ENCODE measurements at places on chromosomes 5 and 9. TPM values are rescaled to one million over a fixed set of nuclear protein-coding genes. Genes with fewer than 3 reads are reported as not detected.

DNA sequence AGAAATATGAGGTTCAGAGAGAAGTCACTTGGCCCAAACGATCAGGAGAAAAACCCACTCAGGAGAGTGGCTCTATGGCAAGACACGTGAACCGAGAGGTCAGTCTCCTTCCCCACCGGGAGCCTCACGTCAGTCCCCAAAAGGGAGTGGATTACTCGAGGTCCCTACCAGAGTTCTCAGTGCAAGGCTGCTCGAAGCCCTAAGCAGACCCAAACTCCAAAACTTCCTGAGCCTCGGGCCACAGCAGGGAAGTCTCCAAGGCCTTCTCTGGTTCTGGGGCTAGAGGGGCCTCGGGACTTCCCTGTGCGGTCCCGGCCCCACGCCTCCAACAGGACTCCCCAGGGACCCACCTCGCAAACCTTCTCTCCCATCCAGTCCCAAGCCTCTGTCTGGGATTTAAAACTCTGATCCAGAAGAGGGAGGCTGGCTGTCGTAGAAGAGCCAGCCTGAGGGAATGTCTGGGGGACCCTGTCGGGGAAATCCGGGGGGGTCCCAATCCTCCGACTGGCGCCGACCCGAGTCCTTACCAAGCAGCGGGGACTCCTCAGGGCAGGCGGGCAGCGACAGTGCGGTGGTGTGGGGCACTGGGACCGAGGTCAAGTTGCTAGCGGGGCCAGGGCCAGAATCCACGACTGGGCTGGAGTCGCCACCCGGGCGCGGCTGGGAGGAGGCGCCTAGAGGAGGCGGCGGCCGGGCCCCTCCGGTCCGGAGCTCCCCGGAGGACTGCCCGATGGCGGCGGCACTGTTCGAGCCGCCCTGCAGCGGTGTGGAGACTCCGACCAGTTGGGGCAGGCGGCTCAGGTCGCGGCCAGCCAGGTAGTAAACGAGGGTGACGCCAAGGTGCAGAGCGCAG lies 679 bp downstream of the B4GALT1 start:
- no peaks in the 10 kb centered on the region for H3K36me3 ChIP-seq
- H3K27me3 ChIP-seq = no peaks in the 10 kb centered on the region
- H3K27ac ChIP-seq = peak overlapping the region; percentile 98
- DNase-seq = peak; percentile 52

The EPB41L4B gene
- 47.2 TPM for total RNA-seq

GRCh38 chr5:19322716-19323485 lies 665.1 kb downstream of the CDH18 start:
- DNase-seq = no peak
- H3K36me3 ChIP-seq = no peaks in the 10 kb centered on the region
- H3K27me3 ChIP-seq = no peaks in the 10 kb centered on the region
- H3K4me1 ChIP-seq = no peaks in the 10 kb centered on the region
- no peak overlapping the region for H3K4me3 ChIP-seq
- H3K27ac ChIP-seq = no peak overlapping the region

GRCh38 chr5:145854651-145855258 lies 18.1 kb downstream of the GRXCR2 start:
- no peaks in the 10 kb centered on the region for H3K27me3 ChIP-seq
- H3K4me1 ChIP-seq = no peaks in the 10 kb centered on the region
- H3K36me3 ChIP-seq = no peaks in the 10 kb centered on the region
- no peak overlapping the region for H3K4me3 ChIP-seq
- H3K27ac ChIP-seq = peak overlapping the region; percentile 35

The GMCL2 gene
- total RNA-seq = not detected

DNA sequence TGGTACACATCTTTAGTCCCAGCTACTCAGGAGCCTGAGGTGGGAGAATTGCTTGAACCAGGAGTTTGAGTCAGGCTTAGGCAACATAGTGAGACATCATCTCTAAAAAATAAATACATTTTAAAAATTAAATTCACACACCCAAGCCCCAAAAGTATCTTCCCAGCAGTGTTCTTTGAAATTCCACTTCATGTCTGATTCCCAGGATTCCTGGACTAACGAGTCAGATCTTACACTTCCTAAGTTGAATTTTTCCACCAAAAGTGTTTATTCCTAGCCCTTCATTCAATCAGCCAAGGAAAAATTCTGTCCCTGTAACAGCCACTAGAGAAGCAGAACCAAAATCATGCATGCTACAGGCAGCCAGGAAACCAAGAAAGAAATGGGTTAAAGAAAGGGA lies 970.9 kb downstream of the EFNA5 start:
- no peaks in the 10 kb centered on the region for H3K36me3 ChIP-seq
- no peaks in the 10 kb centered on the region for H3K4me1 ChIP-seq
- no peak overlapping the region for H3K27ac ChIP-seq
- no peak overlapping the region for H3K4me3 ChIP-seq
- no peak for DNase-seq

The MAPK9 gene
- total RNA-seq = 37.9 TPM

DNA sequence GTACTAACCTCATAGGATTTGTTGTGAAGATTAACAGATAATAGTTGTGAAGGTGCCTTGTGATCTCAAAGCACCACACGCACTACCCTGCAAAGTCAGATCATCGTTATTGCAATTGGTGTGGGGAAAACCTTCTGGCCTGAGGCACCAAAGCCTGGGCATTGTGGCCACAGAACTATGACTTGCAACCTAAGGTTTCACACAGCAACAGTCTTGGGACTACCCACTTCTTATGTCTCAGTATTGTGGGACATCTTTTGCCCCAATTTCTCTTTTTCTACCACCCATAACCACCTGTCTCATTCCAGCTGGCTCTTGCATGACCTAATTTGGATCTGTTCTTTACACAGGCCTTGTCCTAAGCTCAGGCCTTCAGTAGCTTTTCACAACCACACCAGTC lies 247.8 kb upstream of the NR4A3 start:
- no peaks in the 10 kb centered on the region for H3K4me1 ChIP-seq
- H3K36me3 ChIP-seq = no peaks in the 10 kb centered on the region
- H3K4me3 ChIP-seq = no peak overlapping the region
- H3K27ac ChIP-seq = no peak overlapping the region
- DNase-seq = no peak
- H3K27me3 ChIP-seq = no peaks in the 10 kb centered on the region

The SPTLC1 gene
- 109 TPM for total RNA-seq

The HTR1A gene
- total RNA-seq = not detected

The PCDHA1 gene
- total RNA-seq = not detected

The IL5 gene
- total RNA-seq = not detected

- no peak for DNase-seq
- H3K4me3 ChIP-seq = no peak overlapping the region
- no peaks in the 10 kb centered on the region for H3K27me3 ChIP-seq
- H3K36me3 ChIP-seq = no peaks in the 10 kb centered on the region
Measured at GRCh38 chr5:30112867-30113266, 1080.6 kb upstream of the CDH6 start.

The CBY3 gene
- total RNA-seq = not detected

The FBN2 gene
- total RNA-seq = 0.88 TPM

DNA sequence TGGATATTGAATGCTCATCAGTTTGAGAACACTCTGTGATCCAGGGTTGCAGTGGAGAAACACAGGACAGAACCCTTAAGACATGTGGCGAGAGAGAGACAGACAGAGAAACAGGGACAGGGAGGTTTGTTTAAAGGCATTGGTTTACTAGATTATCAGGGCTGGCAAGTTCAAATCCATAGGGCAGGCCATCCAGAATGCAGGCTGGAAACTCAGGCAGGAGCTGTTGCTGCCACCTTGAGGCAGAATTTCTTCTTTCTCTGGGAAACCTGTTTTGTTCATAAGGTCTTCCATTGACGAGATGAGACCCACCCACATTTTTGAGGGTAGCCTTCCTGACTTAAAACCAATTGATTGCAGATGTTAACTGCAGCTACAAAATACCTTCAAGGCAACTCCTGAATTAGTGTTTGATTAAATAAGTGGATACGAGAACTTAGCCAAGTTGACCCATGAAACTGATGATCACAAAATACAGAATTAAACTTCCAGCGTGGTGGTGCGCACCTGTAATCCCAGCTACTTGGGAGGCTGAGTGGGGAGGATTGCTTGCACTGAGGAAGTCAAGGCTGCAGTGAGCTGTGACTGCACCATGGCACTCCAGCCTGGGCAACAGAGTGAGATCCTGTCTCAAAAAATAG lies 55.9 kb downstream of the NSUN2 start:
- no peaks in the 10 kb centered on the region for H3K27me3 ChIP-seq
- H3K36me3 ChIP-seq = no peaks in the 10 kb centered on the region
- DNase-seq = no peak
- no peak overlapping the region for H3K27ac ChIP-seq
- H3K4me3 ChIP-seq = no peak overlapping the region

DNA sequence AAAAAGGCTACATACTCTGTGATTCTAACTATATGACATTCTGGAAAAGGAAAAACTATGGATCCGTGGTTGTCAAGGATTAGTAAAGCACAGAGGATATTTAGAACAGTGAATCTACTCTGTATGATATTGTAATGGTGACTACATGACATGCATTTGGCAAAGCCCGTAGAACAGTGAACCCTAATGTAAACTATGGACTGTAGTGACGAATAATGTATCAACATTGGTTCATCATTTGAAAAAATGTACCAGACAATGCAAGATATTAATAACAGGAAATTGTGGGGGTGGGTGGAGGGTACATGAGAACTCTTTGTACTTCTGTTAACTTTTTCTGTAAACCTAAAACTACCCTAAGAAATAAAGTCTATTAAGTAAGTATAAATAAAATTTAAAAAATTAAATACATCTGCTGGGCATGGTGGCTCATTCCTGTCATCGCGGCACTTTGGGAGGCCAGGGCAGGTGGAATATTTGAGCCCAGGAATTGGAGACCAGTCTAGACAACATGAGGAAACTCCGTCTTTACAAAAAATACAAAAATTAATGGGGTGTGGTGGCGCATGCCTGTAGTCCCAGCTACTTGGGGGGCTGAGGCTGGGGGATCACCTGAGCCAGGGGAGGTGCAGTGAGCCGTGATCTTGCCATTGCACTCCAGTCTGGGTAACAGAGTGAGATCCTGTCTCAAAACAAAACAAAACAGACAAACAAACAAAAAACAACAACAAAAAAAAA lies 101.7 kb upstream of the TBC1D2 start:
- H3K4me3 ChIP-seq = no peak overlapping the region
- H3K27me3 ChIP-seq = no peaks in the 10 kb centered on the region
- no peak for DNase-seq

DNA sequence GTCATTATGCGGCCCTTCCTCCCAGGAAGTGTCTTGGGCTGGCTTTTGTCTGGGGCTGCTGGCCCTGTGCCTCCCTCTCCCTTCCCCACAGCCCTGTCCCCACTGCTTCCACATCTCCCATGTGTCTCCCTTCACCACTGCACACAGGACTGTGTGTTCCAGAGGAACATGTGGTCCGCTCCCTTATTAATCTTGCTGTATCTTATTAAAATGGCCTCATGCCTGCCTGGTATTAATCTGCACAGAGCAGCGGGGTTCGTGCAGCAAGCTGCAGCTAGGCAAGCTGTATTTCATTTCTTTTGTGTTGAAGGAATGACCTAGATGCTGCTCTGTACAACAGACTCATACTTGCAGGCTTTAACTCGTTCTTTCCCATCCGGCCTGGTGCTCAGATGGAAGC lies 130.5 kb downstream of the SPOCK1 start:
- no peak overlapping the region for H3K27ac ChIP-seq
- no peaks in the 10 kb centered on the region for H3K4me1 ChIP-seq
- H3K27me3 ChIP-seq = no peaks in the 10 kb centered on the region
- no peaks in the 10 kb centered on the region for H3K36me3 ChIP-seq
- DNase-seq = no peak

The SHOC1 gene
- total RNA-seq = not detected

GRCh38 chr5:30324083-30324482 lies 869.4 kb upstream of the CDH6 start:
- H3K4me1 ChIP-seq = no peaks in the 10 kb centered on the region
- DNase-seq = no peak
- H3K27me3 ChIP-seq = no peaks in the 10 kb centered on the region
- H3K27ac ChIP-seq = no peak overlapping the region

GRCh38 chr9:116342061-116342460 lies 188.5 kb downstream of the PAPPA start:
- H3K27ac ChIP-seq = no peak overlapping the region
- no peak for DNase-seq
- no peak overlapping the region for H3K4me3 ChIP-seq
- no peaks in the 10 kb centered on the region for H3K27me3 ChIP-seq
- no peaks in the 10 kb centered on the region for H3K36me3 ChIP-seq

DNA sequence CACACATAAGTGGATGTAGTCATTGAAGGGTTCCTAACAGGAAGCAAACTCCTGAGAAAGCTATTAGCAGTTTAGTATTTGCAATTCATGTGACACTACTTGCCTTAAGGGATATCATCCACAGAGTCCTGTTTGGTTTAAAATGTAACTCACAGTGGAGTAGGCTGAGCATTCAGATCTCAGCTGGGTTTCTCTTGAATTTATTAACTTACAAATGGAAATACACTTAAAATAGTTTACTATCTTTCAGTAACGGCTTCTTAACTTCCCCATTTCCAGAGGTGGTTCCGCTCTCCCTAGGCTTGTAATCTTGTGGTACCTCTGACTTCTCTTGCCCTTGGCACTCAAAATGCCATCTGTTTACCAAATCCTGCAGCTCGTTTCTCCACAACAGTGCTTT lies 660.7 kb upstream of the ADAMTS16 start:
- no peak overlapping the region for H3K4me3 ChIP-seq
- DNase-seq = no peak
- no peaks in the 10 kb centered on the region for H3K27me3 ChIP-seq
- H3K36me3 ChIP-seq = no peaks in the 10 kb centered on the region

The ANKRD20A1 gene
- total RNA-seq = 2.2 TPM

- H3K36me3 ChIP-seq = no peaks in the 10 kb centered on the region
- H3K27me3 ChIP-seq = no peaks in the 10 kb centered on the region
- no peak overlapping the region for H3K4me3 ChIP-seq
- peak overlapping the region; percentile 10 for H3K27ac ChIP-seq
Measured at GRCh38 chr9:114804505-114804904, 1.3 kb downstream of the TNFSF15 start.

DNA sequence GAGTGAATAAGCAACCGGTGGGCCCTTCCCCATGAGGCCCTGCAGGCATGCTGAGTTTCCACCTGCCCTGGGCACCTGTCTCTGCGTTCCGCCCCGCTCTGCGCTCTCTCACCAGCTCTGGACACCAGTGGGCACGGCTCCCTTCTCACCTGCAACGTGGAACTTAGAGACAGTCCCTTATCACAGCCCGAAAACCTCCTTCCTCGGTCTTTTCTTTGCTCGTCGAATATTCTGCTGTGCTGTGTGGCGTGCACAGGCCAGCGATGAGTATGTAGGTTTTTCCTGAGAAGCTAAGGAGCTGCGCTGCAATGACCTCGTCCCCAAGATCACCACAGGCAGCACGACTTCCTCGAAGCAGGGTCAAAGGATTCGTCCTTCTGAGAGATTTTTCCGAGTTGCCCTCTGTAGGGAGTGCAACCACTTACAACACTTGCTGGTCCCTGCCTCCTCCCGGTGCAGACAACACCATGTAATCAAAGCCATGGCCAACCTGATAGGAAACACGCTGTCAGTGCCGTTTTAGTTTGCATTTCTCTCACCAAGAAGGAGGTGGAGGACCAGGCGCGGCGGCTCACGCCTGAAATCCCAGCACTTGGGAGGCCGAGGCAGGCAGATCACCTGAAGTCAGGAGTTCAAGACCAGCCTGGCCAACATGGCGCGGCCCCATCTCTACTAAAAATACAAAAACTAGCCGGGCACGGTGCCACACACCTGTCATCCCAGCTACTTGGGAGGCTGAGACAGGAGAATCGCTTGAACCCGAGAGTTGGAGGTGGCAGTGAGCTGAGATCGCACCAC lies 27.2 kb upstream of the NOTCH1 start:
- no peak for DNase-seq
- peaks cover 4% of the 10 kb centered on the region for H3K4me1 ChIP-seq
- H3K27me3 ChIP-seq = no peaks in the 10 kb centered on the region
- H3K36me3 ChIP-seq = no peaks in the 10 kb centered on the region

- no peaks in the 10 kb centered on the region for H3K4me1 ChIP-seq
- H3K36me3 ChIP-seq = no peaks in the 10 kb centered on the region
- no peak overlapping the region for H3K4me3 ChIP-seq
- DNase-seq = no peak
- H3K27ac ChIP-seq = peak overlapping the region; percentile 72
- no peaks in the 10 kb centered on the region for H3K27me3 ChIP-seq
Measured at GRCh38 chr9:127633216-127633862, 21.3 kb downstream of the STXBP1 start.

Measured in breast epithelium (tissue), 4 donors.